GM23338 (cell line): ENCODE measurements at places on chromosomes 2 and 18.

DNA sequence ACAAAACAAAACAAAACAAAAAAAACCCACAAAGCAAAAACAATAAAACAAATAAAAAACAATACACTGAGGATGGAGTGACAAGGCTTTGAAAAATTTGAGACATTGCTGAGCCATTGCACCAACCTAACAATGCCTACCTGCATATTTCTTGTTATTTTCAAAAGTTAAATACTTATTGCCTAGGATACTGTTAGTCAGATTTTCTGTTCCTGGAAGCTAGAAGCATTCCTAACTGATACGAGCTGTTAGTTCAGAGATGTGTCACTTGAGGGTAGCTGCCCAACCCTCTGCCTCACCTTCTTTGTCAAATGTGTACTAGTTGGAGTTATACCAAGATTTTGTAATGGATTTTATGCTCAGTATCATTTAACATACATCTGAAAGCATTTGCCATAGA, 187.2 kb downstream of the TXNL1 start:
- DNase-seq: no peak

DNA sequence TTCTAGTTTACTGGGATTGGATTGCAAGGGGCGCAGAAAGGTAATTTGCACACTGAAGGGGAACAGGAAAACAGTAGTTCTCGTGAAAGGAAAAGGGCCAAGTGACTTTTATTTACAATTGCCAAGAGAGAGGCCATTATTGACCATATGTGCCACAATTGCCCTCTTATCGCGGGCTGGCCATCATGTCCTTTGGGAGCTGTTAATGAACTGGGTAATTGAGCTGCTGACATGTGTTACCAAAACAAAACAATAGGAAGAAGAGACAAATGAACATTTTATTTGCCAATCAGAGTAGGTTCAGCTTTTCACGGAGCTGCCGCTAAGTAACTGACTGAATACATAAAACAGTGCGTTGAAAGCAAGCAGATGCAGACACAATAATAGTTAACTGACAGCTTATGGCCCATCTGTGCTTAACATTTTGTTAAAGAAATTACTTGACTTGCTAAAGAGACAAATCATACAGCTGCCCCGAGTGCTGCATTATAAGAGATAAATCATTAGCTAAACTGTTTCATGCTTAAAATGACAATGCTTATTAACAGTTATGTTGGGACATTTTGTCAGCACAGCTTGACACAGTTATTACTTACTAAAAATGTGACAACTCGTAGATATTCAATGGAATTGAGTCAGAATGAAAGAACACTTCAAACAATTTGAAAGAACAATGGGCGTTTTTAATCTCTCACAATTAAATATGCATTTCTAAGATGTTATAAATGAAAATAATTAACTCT, 57.5 kb downstream of the PAX3 start:
- DNase-seq: peak; percentile 14

DNA sequence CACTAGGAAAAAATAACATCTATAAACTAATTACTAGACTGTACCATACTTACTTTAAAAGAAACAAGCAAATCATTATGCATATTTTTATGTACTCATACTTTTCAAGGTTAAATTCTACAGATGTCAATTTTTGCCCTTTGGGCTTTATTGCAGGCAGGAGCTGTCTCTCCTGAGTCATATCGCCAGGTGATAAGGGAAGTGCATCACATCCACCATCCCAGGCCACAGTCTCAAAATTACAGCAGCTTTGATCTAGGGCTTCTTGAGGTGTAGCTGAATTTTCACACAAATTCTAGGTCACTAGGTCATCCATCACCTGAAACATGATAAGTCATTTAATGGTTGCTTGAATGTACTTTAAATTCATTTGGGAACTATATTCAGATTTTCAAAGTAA, 38.4 kb upstream of the FRZB start:
- no peak for DNase-seq

DNA sequence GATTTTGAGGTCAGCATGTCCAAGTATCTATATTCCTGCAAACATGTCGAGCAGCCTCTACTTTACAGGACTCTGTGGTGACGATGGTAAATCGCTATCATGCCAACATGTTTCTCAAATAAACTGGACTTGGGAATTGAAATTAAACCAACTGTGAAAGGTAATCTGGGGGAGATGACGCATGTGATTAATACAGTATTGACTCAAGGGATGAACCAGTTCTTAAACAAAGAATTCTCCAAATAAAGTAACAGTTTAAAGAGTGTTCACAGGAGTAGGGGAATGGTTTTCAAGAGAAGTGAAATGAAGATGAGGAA, 54.3 kb downstream of the THUMPD2 start:
- DNase-seq: no peak

- DNase-seq: no peak
These were observed 23.0 kb downstream of the CD302 start for GRCh38 chr2:159775021-159775420.

GRCh38 chr2:128455721-128456050, 137.0 kb upstream of the HS6ST1 start:
- DNase-seq: no peak

DNA sequence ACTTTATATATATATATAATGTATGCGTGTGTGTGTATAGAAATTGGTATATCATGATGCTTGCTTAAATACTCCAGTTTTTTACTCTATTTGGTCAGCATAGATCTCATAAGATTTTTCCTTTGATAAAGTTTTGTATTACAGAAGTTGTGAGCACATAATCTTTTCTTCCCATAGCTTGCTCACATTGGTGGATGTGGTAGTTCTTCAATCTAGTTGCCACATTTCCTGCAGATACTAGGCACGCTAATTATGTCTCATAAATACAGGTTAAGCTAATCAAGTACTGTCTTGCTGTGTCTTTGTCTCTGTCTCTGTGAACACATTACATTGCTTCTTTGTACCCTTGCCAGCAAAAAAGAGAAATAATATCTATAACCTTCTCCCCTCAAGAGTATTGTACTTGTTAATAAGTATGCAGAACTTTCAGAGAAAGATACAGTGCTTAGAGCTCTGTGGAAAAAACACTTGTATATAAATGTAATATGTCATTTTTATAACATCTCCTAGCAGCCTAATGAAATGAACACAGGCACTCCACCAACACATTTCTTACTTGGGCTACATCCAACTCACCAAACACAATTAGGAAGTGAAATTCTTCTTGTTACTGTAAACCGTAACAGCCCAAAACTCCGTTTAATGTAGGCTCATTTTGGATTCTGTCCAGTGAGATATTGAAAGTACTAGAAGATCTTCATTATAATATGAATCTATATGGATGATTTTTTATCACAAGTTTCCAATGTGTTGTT, 306.7 kb upstream of the SLC8A1 start:
- DNase-seq: no peak

DNA sequence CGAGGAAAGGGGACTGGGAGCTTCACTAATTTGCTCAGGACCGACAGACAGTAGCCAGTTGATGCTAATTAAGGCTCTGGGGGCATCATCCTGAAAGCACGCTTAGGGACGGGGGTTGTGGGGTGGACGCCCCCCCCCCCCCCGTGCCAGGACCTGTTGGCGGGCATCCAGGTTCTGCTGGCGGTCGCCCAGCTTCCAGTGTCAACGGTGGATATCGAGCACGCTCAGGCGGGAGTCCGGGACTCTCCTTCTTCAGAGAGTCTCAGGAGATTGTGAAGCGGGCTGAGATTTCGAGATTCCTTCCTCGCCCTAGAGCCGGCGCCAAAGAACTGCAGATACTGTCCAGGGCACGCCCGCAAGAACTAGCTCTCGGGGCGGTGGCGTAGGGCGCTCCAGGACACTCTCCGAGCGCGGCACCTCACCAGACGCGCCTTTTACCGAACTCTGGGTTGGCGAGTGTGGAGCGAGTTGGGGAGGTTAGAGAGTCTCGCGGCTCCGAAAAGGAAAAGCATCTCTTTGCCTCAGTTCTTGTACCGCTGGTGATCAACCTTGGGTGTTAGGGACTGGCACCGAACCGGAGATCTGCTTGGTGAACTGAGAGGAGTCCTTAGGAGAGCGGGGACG, 5.6 kb downstream of the RAX start:
- peak; percentile 75 for DNase-seq

GRCh38 chr2:197838579-197838978, 34.2 kb downstream of the PLCL1 start:
- no peak for DNase-seq

DNA sequence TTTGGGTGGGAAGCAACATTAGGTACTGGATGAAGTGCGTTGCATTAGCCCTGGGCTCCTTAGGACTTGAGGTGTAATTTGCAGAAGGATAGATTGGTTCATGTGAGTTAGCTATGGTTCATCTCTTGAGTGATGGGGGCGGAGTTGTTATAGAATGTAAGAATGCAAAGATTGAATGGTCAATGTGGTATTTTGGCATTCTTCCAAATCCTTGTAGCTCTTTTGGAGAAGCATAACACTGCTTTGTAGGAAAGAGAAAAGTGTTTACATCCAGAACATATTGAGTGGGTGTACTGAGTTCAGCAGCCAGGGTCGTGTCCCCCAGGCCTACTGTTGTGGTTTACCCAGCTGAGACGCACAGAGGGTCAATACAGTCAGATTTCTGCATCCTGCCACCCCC, 173.5 kb downstream of the FMNL2 start:
- DNase-seq: no peak
